SK-N-SH (cell line): ENCODE measurements at places on chromosomes 7 and 10. TPM values are rescaled to one million over a fixed set of nuclear protein-coding genes. Genes with fewer than 3 reads are reported as not detected.

DNA sequence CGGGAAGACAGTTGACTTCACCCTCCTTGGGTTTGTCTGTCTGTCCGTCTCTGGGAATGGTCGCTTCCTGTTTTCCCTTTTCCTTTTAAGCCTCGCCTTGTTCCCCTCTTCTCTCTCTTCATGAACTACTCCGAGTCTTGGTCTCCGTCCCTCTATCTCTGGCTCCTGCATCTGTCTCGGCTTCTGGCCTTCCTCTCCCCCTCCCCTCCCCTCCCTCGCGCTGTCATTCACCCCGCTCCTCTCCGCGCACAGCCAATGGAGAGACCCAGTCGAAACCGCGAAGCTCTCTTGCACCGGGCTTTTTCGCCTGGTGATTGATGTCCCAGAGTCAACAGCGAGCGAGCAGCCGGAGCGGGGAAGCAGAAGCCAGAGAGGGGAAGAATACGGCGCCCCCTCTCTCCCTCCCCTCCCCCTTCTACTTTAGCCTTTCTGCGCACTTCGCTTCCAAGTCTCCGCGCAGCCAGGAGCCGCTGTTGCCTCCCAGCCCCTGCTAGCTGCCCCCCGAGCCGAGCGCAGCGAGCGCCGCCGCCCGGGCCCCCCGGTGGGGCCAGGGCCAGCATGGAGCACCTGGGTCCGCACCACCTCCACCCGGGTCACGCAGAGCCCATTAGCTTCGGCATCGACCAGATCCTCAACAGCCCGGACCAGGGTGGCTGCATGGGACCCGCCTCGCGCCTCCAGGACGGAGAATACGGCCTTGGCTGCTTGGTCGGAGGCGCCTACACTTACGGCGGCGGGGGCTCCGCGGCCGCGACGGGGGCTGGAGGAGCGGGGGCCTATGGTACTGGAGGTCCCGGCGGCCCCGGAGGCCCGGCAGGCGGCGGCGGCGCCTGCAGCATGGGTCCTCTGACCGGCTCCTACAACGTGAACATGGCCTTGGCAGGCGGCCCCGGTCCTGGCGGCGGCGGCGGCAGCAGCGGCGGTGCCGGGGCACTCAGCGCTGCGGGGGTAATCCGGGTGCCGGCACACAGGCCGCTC, at the start of gene TLX1:
TSS of gene TLX1 (plus strand) at position 317 of the 978 bp plus-strand sequence. CDS start at position 559, 242 bp downstream.
- peaks cover 86% of the 10 kb centered on the region for H3K27me3 ChIP-seq
- peaks cover 2% of the 10 kb centered on the region; the same call in 1 of the 2 replicates for H3K4me1 ChIP-seq
- no peaks in the 10 kb centered on the region for H3K36me3 ChIP-seq
- H3K27ac ChIP-seq, result no peak within 1 kb of the TSS

Gene NME8
- not detected in 2 replicates for polyA plus RNA-seq

Gene NEUROG3
- polyA plus RNA-seq, result not detected in 2 replicates

Gene HHEX
- 0.75 and 1.1 TPM in 2 replicates for polyA plus RNA-seq
